ENCODE measurements at places on chromosomes 11 and 22.

DNA sequence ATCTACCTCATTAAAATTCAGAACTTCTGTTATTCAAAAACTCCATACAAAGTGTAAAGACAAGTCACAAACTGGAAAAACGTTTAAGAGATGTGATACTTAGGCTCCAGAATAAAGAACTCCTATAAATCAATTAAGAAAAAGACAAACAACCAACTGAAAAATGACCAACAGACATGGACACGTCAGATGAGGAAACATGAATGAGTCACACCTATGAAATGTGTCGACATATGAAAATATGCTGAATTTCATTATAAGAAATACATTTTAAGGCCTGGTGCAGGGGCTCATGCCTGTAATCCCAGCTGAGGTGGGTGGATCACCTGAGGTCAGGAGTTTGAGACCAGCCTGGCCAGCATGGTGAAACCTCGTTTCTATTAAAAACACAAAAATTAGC, 78.7 kb downstream of the ENTHD1 start:
- DNase-seq, result no peak

DNA sequence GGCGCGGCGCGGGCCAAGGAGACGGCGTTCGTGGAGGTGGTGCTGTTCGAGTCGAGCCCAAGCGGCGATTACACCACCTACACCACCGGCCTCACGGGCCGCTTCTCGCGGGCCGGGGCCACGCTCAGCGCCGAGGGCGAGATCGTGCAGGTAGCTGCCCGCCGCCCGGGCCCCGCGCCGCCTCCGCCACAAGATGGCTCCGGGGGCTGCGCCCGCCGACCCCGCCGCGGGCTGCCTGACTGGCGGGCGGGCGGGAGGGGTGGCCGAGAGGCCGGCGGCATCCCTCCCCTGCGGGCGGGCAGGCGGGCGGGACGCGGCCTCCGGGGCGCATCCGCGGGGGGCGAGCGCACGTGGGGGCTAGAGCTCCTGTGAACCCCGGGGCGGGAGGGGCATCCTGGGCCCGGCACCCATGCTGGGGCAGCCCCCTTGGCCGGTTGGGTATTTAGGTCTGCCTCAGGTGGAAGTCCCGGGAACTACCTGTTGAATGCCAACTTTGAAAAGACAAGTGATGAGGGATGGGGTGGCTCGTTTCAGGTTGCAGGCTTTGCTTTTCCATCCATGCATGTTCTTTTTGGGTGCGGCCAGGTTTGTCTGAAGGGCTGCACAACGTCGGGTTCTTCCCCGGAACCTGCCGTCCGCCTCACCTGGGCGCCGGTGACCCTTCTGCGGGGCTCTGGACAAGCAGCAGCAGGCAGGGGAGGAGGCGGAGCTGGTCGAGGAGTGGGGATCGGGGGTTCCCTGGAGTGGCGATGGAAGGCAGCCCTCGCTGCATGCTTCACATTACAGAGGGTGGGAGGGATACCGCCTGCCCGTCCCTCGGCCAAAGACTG, 760 bp downstream of the ZNRF3 start:
- DNase-seq, result no peak

- no peak for DNase-seq
Measured at GRCh38 chr11:12071574-12071973, 38.8 kb upstream of the MICAL2 start.

DNA sequence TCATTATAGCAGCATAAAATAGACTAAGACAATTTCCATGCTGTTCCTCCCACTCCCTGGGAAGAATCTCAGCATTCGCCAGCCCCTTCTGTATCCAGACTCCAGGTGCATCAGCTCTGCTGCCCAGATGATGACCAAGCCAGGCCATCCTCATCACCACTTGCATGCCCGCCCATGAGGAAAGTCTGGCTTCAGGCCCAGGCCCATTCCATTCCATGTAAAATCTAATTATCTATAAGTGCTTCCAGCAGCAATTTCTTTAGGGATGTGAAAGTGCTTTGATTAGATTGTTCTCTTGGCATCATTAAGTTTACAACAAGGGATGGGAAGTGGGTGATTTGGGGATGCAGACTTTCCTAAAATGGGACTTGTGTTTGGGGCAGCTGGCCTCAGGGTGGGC, 100.3 kb downstream of the INSC start:
- no peak for DNase-seq

- no peak for DNase-seq
Measured at GRCh38 chr11:61133956-61134662, 27.1 kb downstream of the VPS37C start.

DNA sequence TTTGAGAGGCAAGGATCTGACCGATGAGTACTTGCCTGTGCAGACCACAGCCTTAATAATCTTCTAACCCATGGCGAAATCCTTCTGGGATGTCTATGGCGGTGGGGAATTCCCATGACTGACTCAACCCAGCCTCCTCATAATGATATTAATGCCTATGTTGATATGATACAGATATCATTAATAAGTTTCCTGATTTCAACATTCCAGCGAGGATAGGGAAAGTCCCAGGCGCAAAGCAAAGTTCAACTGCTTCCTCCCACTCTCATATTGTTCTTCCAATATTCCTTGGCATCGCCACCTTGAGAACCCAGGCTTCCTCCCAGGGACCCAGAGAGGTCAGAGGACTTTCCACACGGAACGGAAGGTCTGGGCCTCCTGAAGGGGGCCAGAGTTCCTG, 110.3 kb upstream of the TMEM45B start:
- no peak for DNase-seq

DNA sequence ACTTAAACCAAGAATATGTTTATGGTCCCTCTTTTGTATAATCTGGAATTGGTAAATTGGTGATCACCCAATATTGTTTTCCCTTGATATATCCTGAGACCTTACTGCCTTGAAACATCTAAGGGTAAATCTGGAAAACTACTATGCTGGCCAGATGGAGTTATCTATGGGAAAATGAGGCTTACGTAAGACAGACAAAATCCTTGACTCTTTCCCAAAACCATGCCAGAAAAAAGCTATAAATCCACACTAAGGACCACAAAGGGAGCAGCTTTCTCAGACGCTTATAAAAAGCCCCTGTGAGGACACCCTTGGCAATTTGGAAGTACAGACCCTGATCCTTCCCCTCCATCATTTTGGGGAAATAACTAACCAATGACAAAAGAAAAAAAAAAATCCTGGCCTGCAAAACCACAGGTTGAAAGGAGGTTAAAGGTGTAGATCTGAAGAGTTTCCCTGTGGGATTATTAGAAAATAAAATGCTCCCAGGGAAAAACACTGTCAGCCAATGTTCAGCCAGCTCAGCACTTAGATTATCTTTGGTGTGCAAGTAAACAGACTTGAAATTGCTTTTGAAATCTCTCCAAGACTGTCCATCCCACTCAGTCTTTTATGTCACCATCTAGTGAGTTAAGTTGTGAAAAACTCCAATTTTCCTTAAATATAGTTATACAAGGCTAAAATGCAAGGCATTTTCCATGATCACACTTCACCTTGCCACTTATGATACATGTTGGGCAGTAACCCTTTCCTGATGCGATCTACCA, 6.6 kb upstream of the AMBRA1 start:
- DNase-seq, result no peak

GRCh38 chr11:58739725-58740430, 8.1 kb upstream of the GLYAT start:
- no peak for DNase-seq

DNA sequence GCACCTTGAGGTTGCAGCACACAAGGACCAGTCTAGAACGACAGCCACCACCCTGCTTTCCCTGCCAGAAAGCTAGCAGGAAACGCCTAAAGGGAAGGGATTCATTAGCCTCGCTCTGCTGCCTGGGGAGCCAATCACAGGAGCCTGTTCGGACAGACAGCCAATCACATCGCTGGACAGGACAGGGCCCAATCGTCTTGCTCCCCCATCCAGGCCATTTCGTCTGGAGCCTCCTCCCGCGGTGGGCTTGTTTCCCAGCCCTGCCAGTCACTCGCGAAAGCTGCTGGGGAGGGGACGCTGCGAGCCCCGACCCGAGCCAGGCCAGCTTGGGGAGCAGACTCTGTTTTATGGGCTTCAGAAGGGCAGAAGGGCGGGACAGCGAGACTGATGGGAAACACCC, 79.8 kb upstream of the NCAM1 start:
- DNase-seq, result peak; percentile 73

DNA sequence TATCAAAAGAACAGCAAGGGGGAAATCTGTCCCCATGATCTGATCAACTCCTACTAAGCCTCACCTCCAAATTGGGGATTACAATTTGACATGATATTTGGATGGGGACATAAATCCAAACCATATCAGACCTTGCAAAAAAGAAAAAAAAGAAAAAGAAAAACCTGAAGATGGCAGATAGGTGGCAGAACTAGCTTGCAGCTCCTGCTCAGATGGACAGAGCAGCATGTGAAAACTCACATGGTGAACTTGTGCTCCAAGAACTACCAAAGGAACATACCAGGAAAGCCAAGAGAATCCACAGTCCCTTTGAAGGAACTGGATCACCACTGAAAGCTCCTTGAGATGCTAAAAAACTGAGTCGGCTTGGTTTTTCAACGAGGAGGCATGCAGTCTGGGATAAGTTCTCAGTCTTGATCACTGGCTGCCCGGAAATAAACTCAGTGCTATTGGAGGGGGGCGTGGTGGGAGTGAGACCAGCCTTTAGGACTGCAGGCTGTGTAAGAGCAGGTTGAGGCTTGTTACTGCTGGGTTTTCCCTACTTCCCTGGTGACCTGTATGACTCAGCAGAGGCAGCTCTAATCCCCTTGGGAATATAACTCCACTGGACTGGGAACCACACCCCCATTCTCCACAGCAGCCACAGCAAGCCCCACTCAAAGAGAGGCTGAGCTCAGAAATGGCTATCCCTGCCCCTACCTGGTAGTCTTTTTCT, 358.3 kb upstream of the ARHGAP42 start:
- DNase-seq, result no peak

- DNase-seq, result no peak
Measured at GRCh38 chr11:45649544-45650165, 15.8 kb downstream of the CHST1 start.

DNA sequence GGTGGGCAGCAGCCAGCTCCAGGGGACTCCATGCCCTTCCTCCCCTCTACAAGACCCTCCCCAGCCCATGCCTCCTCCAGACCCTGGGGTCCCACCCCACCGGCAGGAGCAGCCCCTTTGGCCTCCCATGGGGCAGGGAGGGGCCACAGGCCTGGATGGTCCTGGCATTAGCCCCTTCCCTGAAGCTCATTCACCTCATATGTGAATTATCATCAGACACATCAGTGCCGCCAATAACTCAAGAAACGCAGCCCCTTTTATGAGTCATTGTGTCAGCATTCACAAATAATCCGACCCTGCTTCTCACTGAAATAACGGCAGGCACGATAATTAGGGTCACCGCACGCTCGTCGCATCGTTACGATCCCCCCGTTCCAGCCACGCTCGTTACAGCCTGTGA, 124.2 kb downstream of the BRD1 start:
- no peak for DNase-seq

DNA sequence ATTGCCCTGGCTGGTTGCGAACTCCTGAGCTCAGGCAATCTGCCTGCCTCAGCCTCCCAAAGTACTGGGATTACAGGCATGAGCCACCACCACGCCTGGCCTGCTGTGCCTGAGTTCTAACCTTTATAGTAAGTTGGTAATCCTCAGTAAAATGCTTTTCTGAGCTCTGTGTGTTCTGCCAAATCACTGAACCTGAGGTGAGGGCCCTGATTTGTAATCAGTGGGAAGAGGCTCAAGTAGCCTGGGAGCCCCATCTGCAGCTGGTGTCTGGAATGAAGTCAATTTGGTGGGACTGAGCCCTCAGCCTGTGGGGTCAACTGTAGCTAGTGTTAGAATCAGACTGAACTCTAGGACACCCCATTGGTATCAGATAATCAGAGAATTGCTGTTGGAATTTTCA, 72.6 kb upstream of the PARVG start:
- DNase-seq, result no peak

DNA sequence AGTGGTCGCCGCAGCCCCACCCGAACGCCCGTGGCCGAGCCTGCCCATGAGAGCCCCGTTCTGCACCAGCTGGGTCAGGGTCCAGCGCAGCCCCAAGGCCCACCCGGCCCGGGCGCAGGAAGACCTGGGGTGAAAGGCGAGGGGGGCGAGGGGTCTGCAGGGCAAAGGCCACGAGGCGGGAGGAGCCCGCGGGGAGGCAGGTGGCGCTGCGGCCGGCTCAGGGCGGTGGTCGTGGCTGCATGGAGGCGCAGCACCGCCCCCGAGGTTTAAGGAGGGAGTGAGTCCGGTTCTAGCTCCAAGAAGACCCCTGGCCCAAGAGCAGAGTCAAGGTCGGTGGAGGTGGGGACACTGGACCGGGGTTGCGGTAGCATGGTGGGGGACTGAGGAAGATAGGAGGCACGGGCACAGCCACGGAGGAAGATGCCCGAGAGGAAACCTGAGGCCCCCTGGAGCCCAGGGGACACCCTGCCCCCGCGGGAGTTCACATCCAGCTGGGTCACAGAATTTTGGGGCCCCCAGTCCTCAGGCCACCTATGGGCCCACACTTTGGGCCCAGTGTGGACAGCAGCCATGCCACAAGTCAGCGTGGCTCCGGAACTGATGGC, 514 bp upstream of the HDAC10 start:
- no peak for DNase-seq

DNA sequence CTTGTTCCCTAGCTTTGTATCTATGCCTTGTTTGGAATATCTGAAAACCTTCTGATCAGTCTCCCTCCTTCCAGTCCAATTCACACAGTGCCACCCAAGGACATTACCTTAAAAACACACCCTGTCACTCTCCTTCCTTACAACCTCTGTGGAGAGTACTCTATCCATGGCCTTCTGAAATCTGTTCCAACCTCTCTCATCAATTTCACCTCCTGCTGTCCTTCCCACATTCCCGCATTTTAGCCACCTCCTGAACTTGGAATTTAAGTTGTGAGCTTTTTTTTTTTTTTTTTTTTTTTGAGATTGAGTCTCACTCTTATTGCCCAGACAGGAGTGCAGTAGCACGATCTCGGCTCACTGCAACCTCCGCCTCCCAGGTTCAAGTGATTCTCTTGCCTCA, 824.8 kb downstream of the METTL15 start:
- no peak for DNase-seq

- no peak for DNase-seq
Measured at GRCh38 chr11:129426776-129427175, 51.1 kb downstream of the BARX2 start.

DNA sequence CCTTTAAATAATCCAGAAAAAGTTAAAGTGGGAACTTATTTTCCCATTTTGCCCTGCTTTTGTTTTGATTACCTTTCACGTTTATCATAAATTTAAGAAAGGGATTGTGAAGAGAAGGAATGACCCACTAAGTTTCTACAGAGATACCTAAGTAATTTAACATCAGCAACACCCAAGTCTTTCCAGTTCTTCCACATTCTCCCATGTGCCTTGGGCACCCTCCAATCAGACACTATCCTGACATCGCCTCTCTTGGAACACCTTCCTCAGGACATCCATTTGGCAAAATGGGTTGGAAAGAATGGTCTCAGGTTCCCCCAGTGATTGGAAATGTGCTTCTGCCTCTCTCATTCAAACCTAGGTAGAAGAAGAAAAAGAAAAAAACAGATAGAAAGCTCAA, 6.3 kb downstream of the BBOX1 start:
- no peak for DNase-seq
